Activated naive CD4-positive, alpha-beta T cell treated with Interleukin-2 at 50 U/mL for 16 hours (primary cell): ENCODE measurements at places on chromosomes 5 and 9.

GRCh38 chr5:33808699-33809098, 83.1 kb downstream of the ADAMTS12 start:
- no peak for DNase-seq

DNA sequence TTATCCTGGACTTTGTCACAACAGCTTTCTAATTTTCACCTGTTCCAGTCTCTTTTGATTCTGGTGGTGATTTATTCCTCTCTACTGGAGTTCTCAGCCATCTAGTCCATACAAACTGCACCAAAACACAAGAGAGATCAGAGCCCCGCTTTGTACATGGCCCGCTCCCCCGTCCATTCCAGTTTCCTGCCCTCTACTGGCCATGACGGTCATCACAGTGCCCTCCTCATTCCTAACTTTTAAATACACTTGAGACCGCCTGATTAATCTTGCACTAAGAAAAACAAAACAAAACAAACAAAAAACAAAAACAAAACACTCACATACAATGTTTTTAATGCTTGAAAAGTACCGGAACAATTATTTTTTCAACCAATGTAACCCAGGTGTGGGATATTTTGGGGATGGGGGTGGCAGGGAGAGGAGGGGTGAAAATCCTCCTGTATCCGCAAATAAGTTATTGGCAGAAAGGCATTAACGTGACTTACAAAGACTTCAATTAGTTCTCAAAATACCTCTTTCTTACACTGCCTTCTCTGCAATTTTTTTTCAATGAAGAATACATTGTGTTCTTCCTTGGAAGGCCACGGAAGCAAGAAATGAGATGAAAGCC, 84.8 kb upstream of the PAM start:
- DNase-seq: no peak

DNA sequence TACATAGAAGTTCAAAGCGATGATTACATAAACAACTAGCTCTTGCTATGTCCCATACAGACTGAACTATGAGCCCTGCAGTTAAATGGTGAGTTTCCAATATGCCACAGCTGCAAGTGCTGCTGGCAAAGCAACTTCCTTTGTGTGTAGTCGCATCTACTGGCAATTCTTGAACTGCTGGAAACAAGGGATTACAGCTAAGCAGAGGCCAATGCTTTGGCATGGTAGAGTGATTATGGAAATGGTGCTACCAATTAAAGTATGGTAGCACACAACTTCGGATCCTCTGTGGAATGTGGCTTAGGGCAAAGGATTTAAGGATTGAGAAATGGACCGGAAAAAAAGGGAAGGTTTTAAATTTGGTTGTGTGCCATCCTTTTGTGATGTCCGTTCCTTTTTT, 856.6 kb downstream of the MAT2B start:
- no peak for DNase-seq

DNA sequence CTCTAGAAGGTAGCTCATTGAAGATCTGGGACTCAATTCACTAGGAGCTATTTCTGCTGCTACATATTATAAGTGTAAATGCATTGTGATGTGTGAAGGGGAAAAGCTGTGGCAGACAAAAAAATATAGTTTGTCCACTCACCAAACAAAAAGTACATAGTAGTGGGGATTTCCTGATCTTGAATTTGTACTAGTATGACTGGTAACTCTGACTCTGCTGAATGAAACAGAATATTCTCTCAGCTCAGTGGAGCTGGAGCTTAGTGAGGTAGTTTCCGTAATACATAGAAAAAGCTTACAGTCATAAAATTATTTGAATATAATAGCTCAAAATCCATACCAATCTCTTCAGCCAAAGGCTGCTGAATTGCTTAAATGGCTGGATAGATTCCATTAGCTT, 455.6 kb upstream of the CD180 start:
- no peak for DNase-seq

DNA sequence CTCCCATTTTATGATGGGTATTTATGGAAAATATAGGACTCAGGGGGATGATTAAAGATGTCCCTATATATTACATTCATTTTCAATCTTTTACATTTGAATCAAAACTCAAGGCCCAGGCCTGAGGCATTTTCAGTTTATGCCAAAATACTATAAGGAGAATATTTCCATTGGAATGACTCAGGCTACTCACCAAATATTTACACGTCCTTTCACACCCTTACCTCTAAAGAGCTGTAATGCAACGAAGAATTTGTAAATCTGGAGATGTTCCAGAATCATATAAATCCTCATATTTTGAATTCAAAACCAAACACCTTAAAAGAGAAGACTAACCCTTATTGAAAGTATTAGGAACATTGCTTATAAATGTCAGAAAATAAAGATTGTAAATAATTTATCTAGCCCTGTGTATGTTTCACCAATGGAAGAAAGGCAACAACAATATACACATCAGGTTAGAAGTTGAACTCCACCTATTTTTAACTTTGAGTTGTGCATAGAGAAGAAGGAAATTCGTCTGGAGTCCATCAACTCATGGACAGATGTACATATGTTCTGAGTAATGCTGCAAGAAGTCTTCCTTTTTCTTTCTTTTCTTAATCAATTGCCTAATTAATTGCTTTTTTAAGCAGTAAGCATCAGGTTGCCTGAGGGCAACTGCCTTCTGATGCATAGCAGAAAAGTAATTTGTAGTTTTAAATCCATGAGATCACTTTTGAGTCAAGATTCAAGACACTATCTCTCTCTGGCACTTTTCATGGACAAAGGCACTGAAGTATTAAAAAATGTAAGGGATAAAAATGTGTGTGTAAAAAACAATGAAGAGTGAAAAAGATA, 579.3 kb upstream of the RGMB start:
- no peak for DNase-seq

DNA sequence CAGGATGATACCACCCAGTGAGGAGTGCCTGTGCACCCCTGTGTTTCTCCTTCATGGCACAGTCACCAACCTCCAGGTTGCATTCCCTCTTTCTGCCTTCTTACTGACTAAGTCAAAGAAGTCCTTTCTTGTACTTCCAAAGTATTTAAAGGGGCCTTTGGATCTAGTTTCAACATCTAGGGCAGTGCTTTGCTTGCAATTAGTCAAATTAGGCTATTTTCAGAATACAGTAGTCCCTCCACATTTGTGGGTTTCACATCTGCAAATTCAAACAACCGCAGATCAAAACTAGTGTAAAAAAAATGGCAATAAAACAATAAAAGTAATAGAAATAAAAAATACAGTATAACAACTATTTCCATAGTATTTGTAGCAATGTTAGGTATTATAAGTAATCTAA, 333.9 kb upstream of the SEMA6A start:
- DNase-seq: no peak

DNA sequence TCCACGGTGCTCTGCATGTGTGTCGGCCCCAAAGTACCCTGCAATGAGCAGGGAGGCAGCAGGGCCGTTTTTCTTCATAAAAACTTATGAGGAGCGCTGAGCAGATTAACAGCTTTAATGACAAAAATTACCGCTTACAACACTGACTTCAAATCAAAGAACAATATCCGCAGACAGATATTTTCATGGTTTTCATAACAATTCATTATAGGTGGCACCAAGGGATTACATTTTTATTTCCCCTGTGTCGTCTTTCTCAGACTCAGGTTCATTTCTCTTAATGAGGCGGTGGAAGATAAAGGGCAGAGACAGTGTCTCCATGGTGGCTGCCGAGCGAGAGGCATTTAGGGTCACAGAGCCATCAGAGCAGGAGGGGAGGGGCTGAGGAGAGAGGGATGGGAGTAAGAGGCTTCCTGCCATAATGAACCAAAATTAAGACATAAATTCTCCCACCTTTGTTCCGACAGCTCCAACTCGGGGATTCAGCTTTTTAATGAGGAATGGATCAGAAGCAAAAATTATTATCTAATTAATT, 240.7 kb upstream of the CLINT1 start:
- no peak for DNase-seq

DNA sequence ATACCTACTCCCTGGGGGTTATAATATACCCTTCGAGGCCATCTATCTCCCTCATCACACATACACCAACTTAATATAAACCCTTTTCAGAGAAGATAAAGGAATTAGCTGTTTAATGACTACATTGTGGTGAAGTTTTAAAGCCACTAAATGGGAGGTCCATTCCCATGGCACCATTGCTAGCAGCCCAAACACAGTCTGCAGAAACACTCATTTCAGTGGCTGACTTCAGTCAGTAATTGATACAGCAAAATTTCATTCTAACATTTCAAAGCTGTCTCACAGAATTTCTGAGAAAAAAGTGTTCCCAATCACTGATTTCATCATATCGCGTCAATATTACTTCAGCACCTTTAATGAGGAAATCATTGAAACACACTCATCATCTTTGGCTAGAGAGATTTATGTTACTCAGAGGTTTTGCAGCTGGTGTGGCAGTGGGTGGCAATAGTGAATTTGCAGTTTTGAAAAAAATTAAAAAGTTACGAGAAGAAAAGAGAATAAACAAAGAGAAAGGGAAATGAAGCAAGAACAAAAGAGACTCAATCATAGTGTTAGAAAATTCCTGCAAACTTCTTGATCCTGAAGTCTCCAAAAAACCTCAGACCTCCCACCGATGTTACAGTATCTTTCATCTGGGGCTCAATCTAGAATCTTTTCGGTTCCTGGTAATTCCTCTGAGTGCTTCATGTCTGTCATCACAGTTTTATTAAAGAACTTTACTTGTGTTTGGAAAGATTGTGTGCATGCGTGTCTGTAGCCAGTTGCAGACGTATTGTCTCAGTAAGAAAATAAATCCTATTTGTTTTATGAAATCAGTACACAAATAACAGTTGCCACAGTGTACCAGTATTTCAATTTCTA, 105.0 kb downstream of the ERCC6L2 start:
- no peak for DNase-seq

DNA sequence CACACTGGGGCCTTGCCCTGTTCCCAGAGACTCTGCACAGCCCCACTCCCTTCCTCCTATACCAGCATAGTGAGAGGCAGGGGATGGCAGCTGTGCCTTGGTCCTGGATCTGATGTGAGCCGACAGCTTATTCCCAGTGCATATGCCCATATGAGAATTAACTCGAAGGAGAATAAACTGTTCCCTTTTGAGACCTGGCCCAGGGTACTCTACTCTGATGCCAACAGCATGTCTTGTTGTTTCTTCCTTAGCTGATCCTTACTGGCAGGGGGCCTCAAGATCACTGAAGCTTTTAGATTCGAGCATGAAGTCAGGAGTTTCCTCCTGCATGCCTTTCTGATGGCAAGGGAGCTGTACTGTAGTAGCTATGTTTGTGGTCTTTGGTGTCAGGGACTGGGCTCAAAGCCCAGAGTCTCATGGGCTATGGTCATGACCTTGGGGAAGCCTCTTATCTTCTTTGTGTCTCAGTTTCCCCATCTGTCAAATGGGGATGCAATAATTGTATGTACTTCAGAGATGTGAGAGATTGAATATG, 57.1 kb downstream of the DOCK2 start:
- no peak for DNase-seq

DNA sequence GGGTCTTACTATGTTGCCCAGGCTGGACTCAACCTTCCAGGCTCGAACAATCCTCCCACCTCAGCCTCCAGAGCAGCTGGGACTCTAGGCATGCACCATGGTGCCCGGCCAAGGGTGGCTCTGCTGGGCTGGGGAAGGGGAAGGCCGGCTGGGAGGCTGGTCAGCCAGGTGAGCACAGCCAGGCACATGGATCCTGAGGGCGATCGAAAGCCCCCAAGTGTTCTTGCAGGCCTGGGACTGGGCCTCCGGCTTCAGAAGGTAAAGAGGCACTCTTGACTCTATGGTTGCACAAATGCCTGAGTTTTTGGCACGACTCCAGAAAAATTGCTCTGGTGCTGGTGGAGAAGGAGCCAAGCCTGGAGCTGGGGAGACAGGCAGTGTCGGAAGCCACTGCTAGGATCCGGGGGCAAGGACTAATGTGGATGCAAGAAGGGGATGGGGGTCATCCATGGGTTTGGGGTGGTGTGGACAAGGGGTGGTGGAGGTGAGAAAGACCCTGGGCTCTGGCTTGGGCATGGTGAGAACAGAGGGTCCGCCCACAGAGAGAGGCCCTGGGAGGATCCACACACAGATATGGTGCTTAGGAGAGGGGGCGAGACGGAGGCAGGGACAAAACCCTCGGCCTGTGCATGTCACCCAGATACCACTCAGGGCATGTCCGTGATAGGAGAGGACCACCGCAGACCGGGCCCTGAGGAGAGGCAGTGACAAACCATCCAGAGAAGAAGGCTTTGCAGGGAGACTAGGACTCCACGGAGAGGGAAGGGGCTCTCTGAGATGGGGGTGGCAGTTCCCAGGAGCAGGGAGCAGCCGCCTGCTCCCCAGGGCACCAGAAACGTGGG, 51.1 kb upstream of the COL5A1 start:
- DNase-seq: no peak
